ENCODE measurements at places on chromosomes 4 and X. TPM values are rescaled to one million over a fixed set of nuclear protein-coding genes. Genes with fewer than 3 reads are reported as not detected.

The TMPRSS11A gene
- not detected for total RNA-seq

GRCh38 chr4:173025131-173025530, 143.5 kb upstream of the GALNT7 start:
- no peak for DNase-seq
- H3K27ac ChIP-seq = no peak overlapping the region
- H3K36me3 ChIP-seq = no peaks in the 10 kb centered on the region

DNA sequence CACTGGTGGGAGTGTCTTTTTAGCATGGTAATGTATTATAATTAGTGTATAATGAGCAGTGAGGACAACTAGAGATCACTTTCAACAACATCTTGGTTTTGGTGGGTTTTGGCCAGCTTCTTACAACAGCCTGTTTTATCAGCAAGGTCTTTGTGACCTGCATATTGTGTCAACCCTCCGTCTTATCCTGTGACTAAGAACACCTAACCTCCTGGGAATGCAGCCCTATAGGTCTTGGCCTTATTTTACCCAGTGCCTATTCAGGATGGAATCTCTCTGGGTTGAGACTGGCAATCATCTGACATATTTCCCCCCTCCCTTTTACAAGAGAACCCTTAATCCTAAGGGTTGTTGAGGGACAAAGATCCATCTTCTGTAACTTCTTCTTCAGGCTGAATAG, 21.9 kb upstream of the ADH4 start:
- H3K4me1 ChIP-seq = no peaks in the 10 kb centered on the region
- no peak overlapping the region for H3K27ac ChIP-seq
- no peak for DNase-seq

The SSX3 gene
- not detected for total RNA-seq

The CSAG2 gene
- not detected for total RNA-seq

DNA sequence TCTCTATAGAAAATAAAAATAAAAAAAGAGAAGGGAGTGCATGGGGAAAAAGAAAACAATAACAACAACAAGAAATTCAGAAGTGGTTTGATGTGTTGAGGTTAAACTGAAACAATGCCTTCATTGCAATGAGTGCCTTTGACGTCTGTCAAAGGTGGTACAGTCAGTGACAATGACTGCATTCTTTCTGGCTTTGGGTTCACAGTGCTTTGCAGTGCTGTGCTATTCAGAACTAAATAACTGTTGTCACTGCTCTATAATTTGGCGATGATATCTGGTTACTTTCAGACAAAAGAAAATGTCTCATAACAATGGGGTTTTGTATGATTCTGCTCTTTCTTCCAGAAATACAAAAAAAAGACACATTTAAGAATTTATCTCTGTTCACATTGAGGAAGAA, 488.6 kb upstream of the MAGEB2 start:
- H3K4me3 ChIP-seq = no peak overlapping the region
- H3K27ac ChIP-seq = no peak overlapping the region
- DNase-seq = no peak
- H3K27me3 ChIP-seq = no peaks in the 10 kb centered on the region

The NDUFC1 gene
- total RNA-seq = 41.9 TPM

DNA sequence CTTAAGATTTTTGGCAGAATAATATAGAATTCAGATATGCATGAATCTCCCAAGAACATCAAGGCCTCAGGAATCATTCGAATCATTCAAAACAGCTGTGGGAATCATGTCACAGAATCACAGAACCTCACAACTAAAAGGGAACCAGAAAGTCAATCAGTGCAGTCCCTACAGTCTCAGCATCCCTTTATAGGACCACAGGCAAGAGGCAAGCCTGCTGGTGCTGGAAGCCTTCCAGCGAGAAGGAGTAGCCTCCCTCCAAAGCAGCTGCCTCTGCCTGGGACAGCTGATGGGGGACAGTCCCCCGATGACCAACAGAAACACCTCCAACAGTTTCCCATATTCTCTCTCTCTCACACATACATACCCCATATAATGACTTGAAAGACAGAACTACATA, 20.7 kb downstream of the QDPR start:
- H3K27me3 ChIP-seq = no peaks in the 10 kb centered on the region
- H3K36me3 ChIP-seq = peaks cover 10% of the 10 kb centered on the region
- H3K4me1 ChIP-seq = no peaks in the 10 kb centered on the region
- H3K27ac ChIP-seq = no peak overlapping the region

DNA sequence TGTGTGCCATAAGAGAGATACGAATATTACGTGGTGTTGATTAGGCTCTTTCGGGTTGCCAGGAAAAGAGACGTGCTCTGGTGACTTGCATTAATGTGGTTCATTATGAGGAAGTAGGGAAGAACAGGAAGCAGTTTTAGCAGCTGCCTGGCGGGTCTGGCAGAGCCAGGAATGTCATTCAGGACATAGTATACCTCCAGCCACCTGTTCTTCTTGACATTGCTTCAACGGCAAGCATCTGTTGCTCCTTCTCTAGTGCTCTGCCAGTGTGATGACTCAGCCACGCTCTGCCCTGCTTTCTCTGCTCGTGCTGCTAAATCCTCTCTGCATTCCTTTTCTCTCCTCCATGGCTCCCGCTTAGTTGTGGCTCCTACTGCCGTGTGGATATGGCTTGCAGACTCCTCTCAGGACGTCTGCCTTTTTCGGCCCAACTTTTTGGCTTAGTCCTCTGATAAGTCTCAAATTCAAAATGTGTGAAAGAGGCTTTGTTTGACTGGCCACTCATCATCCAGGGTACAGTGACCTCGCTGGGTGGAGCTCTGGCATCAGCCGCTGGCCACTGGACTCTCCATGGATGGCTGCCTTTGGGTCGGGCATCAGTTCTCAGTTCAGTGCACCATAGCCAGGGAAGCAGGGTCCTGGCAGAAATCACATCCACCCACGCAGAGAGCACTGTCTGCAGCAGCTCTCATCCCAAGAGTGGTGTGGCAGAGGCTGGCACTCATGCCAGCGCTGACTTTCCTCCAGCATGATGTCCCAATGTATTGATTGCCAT, 89.3 kb upstream of the KLF3 start:
- peak; percentile 44 for DNase-seq
- no peaks in the 10 kb centered on the region for H3K27me3 ChIP-seq
- H3K4me1 ChIP-seq = no peaks in the 10 kb centered on the region
- H3K36me3 ChIP-seq = no peaks in the 10 kb centered on the region
- no peak overlapping the region for H3K4me3 ChIP-seq

DNA sequence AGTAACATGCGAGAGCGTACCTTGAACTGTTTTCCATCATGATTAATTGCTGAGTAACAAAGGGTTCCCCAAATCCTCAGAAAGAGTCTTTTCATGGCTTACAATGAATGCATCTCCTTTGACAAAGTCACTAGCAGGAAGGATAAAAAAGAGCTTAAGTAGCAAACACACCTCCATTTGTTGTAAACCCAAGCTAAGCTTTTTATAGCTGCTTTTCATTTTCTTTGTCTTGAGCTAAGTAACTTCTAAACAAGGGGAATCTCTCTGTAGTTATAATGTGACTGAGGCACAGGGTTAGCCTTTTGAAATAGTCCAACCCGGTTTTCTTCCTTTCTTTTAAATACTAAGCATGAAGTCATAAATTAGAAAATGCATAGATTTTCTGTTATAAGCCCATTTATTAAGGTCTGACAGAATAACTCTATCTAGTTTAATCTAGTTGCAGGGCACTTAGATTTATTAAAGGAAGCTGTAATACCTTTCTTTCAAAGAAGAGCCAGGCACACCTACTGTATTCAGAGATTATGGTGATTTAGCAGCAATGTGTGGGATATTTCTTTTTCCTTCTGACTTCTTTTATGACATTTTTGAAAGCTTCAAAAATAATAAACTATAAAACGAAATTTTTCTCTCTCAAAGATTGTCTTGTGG, 226.9 kb upstream of the SMIM31 start:
- no peak overlapping the region for H3K27ac ChIP-seq
- H3K27me3 ChIP-seq = no peaks in the 10 kb centered on the region
- no peak for DNase-seq
- H3K4me1 ChIP-seq = no peaks in the 10 kb centered on the region

DNA sequence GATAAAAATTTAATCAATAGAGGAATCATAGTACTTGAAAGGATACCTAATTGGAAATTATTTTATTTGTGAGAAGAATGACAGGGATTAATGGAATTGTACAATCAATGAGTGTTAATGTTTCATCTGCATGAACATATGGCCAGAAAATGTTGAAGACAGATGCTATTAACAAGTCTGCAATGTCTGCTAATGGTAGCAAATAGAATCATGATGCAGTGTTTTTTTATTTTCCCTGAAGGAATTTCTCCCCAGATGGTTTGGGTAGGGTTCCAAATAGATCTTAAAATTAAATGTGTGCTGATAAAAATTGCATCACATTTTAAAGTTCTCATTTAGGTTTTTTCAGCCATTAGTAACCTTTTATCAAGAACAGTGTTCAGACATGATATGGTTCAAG, 291.3 kb upstream of the TRAM1L1 start:
- no peaks in the 10 kb centered on the region for H3K36me3 ChIP-seq
- H3K27ac ChIP-seq = no peak overlapping the region
- no peaks in the 10 kb centered on the region for H3K27me3 ChIP-seq
- no peaks in the 10 kb centered on the region for H3K4me1 ChIP-seq

The RBM46 gene
- total RNA-seq = not detected

GRCh38 chrX:113975441-113975840, 608.4 kb upstream of the HTR2C start:
- H3K4me1 ChIP-seq = no peaks in the 10 kb centered on the region
- no peaks in the 10 kb centered on the region for H3K27me3 ChIP-seq
- H3K27ac ChIP-seq = no peak overlapping the region
- H3K36me3 ChIP-seq = no peaks in the 10 kb centered on the region

DNA sequence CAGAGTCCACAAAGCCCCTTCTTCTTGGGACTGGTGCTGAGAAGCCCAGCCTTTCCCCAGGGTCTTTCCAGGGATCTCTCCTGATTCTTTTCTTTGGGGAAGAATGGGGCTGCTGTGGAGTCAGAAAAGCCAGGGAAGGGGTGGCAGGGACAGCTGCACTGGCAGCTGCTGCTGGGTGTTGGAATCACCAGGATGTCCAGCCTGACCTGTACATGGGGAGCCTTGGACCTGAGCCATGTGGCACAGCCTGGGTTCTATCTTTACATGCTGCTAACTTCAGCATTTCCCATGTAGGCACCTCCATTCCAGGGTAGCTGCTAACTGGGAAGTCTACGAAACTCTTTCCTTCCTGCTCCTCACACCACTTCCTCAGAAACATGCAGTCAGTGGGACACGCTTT, 36.0 kb downstream of the MED28 start:
- no peaks in the 10 kb centered on the region for H3K4me1 ChIP-seq

GRCh38 chrX:69093960-69094871, 71.0 kb downstream of the PJA1 start:
- H3K27me3 ChIP-seq = no peaks in the 10 kb centered on the region
- H3K4me1 ChIP-seq = no peaks in the 10 kb centered on the region
- DNase-seq = no peak
- no peak overlapping the region for H3K4me3 ChIP-seq
- H3K27ac ChIP-seq = no peak overlapping the region
- no peaks in the 10 kb centered on the region for H3K36me3 ChIP-seq

GRCh38 chr4:15963576-15963975, 601 bp upstream of the FGFBP2 start:
- H3K27me3 ChIP-seq = no peaks in the 10 kb centered on the region
- H3K4me1 ChIP-seq = no peaks in the 10 kb centered on the region
- DNase-seq = no peak
- H3K27ac ChIP-seq = no peak overlapping the region
- H3K36me3 ChIP-seq = no peaks in the 10 kb centered on the region
- H3K4me3 ChIP-seq = no peak overlapping the region

GRCh38 chrX:19798423-19798822, 89.0 kb downstream of the SH3KBP1 start:
- no peak overlapping the region for H3K4me3 ChIP-seq
- no peaks in the 10 kb centered on the region for H3K4me1 ChIP-seq
- H3K27me3 ChIP-seq = no peaks in the 10 kb centered on the region
- no peak for DNase-seq
- no peaks in the 10 kb centered on the region for H3K36me3 ChIP-seq

DNA sequence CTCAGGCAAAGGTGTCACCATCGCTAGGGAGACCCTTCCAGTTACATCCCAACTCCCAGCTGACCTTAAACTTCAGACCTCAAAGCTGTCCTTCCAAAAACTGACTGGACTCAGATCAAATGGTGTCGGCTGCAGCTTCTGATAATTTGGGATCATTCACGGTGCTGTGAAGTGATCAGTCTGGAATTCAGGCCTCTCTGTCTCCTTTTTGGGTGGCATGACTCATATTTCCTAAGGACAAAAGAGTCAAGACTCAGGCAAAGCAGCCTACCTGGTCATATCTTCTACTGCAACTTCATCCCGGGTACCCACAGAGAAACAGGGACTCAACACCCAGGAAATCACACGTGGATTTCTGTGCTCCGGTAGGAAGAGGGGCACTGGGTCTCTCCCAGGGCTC, 87.6 kb downstream of the SORCS2 start:
- no peak overlapping the region for H3K4me3 ChIP-seq
- no peak for DNase-seq
- no peaks in the 10 kb centered on the region for H3K36me3 ChIP-seq
- H3K4me1 ChIP-seq = no peaks in the 10 kb centered on the region
- H3K27me3 ChIP-seq = no peaks in the 10 kb centered on the region

Measured in aorta (tissue), 5 donors.